ENCODE measurements at places on chromosomes 11 and 22. TPM values are rescaled to one million over a fixed set of nuclear protein-coding genes. Genes with fewer than 3 reads are reported as not detected.

- DNase-seq: no peak
Observed at GRCh38 chr11:90795746-90796145, 572.9 kb upstream of the CHORDC1 start.

DNA sequence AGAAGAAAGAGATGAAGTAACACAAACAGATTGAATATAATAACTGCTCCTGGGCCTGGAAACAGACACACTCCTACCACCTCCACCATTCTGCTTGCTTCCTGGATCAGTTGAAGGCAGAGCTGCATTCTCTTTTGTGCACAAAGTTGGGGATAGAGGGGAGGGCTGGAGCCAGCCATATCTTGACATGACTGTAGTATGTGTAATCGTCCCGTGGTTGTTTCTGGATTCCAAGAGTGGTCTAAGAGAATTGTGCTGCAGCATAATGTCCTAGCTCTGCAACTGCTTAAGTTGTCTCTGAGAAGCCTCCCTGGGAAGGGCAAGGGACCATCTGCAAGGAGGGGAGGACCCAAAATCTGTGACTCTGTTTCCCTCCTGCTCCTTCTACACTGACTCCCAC, 3.2 kb downstream of the CRY2 start:
- DNase-seq: no peak

DNA sequence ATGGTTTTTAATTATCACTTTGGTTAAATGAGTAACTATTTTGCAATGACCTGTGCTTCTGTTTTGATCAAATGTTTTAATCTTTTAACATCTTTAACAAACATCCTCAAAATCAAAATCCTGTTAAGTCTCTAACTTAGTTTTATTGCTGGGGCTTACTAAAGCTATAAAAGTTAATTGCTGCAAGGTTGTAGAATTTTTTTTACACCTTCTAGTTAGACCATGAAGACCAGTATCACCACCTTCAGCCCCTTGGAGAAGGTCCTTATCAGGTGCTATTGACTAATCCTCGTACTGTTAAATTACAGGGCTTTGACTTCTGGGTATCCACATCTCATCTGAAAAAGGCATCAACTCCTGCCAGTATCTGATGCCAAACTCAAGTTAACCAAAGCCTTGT, 12.3 kb upstream of the CABP2 start:
- DNase-seq: no peak

Gene ACAD8
- total RNA-seq: 31.1 TPM
